ENCODE measurements at places on chromosomes 7 and 10. TPM values are rescaled to one million over a fixed set of nuclear protein-coding genes. Genes with fewer than 3 reads are reported as not detected.

DNA sequence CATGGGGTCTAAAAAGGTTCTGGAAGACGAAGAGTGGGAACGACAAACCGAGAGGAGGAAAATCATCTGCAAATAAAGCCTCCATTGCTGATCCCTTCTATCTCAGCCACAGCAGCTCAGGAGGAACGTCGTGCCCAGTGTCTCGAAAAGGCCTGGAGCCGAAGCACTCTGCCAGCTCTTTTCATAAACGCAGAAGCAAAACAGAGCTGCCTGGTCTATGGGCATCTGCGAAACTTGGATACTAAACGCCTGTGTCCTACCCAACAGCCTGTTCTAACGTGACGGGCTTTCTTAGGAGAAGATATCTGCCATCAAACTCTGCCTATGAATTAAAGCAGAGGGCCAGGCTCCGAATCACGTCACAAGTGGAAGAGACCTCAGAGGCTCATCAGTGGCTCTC lies 68.7 kb downstream of the GNA12 start:
- DNase-seq = no peak

- no peak for DNase-seq
Measured at GRCh38 chr7:114949231-114949630, 27.3 kb downstream of the MDFIC start.

UPK3B gene
- total RNA-seq = 0.72 TPM

DNA sequence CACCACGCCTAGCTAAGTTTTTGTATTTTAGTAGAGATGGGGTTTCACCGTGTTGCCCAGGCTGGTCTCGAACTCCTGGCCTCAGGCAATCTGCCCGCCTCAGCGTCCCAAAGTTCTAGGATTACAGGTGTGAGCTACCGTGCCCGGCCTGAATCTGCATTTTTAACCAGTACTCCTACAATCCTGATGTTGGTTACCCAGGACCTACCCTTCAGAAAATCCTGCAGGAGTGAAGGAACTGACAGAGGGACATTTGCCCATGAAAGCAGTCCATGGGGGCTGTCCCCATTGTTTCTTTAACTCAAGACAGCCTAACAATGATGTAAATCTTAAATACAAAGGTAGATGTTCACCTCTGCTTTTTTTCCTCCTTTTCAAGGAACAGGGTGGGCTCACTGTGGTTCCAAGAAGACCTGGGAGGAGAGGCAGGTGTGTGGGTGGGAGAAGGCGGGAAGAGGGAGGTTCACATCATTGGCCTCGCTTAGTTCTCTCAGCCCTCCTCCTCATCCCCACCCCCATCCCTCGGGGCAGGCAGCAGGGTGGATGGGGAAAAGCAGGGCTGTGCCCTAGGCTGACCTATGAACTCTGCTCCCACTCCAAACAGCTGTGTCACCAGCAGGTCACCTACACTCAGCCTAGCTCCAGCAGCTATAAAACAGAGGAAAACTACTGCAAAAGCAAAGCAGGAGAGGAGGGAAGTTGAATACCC lies 13.5 kb downstream of the LRRC20 start:
- DNase-seq = no peak

- peak; percentile 88 for DNase-seq
Measured at GRCh38 chr10:62268399-62269114, at the start of gene RTKN2. Gene RTKN2 (minus strand): TSS chr10:62268844. CDS start chr10:62268610, 234 bp downstream.

GHRHR gene
- total RNA-seq = not detected

DNA sequence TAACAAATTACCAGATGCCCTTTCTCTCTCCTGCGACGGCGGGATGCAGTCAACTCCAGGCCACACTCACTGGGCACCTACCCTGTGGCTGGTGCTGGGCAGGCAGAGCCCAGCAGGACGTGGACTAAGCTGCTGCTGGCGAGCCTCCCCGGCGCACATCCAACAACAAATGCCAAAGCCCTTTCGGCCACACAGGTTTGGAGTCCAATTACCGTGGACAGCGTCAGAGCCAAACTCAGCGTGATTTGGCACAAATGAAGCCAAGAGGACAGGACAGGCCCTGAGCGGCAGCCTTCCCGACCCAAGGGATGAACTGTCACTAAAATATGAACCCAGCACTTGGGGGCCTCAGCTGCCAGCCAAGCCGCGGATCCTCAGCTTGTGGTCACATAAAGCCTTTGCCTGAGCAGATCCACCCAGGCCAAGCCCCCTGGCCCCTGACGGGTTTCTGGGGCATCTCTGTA lies 28.4 kb downstream of the DAGLB start:
- DNase-seq = no peak

DNA sequence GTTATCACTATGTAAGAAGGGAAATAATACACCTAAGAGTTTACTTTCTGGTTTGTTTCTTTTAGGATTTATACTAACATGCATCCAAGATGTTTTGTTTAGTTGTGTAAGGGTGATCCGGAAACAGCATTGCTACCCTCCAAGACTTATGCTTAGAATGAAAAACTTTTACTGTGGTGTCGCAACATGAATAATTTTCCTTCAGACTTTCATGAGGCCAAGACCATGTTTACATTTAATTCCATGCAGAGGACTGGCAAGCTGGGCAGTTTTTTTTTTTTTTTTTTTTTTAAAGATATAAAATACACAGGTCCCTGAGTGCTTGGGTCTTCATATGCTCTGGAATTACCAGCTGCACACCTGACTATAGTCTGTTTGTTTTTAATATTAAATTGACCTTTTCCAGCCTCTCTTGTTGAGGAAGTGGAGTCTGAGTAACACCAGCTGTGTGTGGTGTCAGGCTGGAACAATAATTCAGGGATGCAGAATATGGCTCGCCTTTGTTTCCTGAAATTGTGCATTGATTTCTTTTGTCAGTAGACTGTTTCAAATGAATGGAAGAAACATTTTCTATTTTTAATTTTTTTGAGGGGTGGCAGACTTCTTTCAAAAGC lies 81.7 kb downstream of the ST7 start:
- DNase-seq = no peak

GRCh38 chr10:103512166-103512565 lies 18.7 kb downstream of the NEURL1 start:
- no peak for DNase-seq

DNA sequence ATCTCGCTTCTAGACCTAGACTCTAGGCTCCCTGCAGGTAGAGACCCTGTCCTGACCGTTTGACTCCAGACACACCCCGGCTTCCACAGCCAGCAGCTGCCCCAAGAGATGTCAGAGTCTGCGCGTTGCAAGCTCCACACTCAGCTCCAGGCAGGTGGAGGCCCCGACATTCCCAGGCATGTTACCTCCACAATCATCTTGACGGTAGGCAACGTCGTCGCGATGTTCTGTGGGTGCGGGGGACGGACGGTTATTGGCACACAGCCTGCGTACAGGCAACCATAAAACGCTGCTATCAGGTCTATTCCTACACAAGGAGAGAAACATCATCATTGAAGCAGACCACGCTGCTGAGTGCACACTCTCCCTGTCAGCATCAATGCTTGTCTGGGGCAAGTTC lies 213.2 kb downstream of the ZMYND11 start:
- no peak for DNase-seq

DNA sequence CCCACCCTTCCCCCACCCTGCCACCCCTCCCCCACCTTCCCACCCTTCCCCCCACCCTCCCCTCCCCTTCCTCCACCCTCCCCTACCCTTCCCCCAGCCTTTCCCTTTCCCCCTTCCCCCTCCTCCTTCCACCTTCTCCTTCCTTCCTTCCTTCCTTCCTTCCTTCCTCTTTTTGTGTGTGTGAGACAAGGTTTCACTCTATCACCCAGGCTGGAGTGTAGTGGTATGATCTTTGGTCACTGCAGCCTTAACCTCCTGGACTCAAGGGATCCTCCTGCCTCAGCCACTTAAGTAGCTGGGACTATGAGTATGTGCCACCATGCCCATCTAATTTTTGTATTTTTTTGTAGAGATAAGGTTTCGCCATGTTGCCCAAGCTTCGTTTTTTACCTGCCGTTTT lies 35.2 kb downstream of the CYP17A1 start:
- DNase-seq = no peak

- DNase-seq = no peak
Measured at GRCh38 chr10:82267960-82268359, 393.0 kb downstream of the NRG3 start.

DNA sequence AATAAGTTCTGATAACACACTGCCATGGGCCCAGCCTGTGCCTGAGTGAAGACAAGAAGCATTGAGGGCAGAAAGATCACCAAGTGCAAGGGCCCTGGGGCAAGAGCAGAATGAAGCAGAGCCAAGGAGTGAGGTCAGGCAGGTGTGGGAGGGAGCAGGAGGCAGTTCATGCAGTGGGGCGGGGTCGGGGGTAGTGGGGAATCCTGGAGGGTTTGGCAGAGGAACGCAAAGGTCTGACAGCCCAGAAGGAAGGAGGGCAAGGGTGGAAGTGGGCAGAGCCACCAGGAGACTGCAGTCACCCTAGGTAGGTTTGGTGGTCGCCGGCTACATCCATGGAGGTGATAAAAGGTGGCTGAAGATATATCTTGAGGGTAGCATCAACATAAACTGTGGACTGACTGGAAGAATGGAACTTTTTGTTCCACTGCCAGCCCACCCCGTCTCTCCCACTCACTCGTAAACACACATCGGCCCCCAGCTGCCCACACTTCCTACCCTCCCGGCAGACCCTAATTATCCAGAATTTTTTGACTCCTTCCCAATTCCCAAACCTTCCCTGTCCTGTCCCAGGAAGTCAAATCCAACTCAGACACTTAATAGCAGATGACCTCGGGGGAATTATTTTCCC lies 172.4 kb downstream of the ARHGAP12 start:
- DNase-seq = no peak

DNA sequence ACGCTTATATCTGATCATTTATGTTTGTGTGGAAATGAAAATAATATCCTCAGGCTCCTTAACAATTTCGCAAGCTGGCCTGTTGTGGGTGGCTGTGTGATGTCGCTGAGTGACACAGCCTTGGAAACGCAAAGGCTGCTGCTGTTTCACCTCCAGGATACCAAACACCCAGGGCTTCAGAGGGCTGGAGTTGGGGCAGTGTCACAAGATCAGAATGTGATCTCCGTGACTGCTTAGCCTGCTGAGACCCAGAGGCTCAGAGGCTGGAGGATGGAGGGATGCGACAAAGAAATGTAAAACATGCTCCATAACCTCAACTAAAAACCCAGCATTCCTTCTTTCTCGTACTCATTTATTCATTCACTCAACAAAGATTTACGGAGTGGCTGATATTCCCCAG lies 37.2 kb upstream of the BMPER start:
- no peak for DNase-seq

PPP1R9A gene
- 17.7 TPM for total RNA-seq

GRCh38 chr7:11328309-11328708 lies 354.6 kb downstream of the PHF14 start:
- DNase-seq = no peak

DNA sequence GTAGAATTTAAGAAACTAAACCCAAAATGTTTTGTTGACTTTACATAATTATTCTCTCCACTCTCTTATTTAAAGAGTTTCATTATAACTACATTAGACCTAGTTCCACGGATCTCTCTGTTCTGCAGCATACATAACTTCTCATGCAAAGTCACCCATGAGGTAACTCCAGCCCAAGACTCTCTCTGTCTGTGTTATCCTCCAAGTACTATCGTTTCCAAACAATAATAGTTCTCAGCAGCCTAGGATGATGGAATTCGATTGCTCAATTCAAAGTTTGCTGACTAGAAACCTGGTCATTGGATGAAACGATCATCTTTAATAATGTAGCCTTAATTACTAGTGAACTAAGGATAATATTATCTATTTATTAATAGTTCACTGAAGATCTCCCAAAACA lies 203.1 kb upstream of the PTN start:
- no peak for DNase-seq

- peak; percentile 72 for DNase-seq
Measured at GRCh38 chr7:107860279-107860961, 30.6 kb upstream of the DLD start.

GJD4 gene
- total RNA-seq = not detected

GRCh38 chr7:90671571-90671970 lies 75.5 kb downstream of the CDK14 start:
- DNase-seq = no peak

CELF2 gene
- 30.2 TPM for total RNA-seq

DNA sequence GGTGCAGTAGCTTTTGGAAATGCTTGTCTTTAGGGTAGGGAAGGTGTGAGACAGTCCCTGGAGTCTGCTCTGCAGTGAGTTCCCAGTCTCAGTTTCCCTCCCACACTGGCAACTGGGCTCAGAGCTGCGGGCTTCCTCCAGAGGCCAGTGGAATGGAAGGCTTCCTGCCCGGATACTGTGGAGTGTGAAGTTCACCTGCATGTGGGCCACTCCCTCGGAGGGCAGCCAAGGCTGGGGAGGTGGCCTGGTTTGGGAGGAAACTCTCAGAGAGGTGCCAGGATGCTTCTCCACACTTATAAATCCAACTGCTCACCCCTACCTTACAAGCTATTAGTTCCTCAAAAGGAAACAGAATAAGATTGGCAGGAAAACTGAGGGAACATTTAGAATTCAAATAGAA lies 18.1 kb upstream of the UBE2H start:
- peak; percentile 80 for DNase-seq

DNA sequence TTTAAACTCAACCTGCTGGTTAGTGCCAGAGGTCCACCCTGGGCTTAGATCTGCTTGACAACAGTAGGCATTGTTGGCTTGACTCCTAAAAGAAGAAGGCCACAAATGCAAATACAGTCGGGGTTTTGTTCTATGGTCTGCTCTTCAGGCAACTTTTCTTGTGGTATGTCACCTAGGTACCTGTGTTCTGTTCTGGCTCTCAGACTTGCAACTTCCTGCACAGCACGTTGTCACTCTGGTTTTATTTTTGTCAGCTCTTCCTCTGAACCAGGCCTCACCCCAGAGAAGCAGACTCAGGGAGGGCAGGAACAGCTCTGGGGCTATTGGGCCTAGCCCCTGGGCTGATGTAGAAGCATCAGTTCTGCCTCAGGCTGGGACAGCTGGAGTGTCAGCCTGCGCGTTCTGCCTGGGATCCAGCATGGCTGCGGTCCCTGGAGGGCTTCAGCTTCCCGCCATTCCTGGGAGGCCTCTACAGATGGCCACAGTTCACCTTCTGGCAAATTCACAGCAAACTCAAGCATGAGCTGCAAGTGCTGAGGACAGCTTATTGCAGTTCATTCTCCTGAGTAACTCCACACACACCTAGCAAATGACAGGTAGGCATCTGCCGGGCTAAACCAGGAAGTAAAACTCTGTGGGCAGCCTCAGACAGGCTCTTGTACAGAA lies 11.0 kb upstream of the PDCD4 start:
- peak; percentile 61 for DNase-seq

DNA sequence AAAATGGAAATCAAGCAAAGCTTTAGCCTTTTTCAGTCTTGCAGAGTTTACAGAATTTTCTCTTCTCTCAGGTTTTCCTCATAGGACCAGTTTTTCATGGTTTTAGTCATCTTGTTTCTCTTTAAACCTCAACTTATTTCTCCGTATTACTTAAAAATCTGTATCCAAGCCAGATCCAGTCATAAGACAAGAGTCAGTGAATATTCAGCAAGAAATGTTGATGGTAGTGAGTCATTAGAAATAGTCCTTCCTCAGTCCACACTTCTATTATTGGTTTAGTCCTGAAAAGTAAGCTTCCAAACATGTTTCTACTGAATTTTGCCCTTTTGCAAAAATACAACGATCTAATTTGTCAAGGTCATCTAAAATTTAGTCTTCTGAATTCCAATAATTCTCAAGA lies 107.0 kb downstream of the VIM start:
- DNase-seq = no peak

GRCh38 chr10:110279407-110279986 lies 25.2 kb downstream of the SMNDC1 start:
- peak; percentile 65 for DNase-seq
